ENCODE measurements at places on chromosomes 1 and 21.

- no peak for DNase-seq
These were observed 9.3 kb downstream of the CHI3L2 start for GRCh38 chr1:111236806-111237205.

DNA sequence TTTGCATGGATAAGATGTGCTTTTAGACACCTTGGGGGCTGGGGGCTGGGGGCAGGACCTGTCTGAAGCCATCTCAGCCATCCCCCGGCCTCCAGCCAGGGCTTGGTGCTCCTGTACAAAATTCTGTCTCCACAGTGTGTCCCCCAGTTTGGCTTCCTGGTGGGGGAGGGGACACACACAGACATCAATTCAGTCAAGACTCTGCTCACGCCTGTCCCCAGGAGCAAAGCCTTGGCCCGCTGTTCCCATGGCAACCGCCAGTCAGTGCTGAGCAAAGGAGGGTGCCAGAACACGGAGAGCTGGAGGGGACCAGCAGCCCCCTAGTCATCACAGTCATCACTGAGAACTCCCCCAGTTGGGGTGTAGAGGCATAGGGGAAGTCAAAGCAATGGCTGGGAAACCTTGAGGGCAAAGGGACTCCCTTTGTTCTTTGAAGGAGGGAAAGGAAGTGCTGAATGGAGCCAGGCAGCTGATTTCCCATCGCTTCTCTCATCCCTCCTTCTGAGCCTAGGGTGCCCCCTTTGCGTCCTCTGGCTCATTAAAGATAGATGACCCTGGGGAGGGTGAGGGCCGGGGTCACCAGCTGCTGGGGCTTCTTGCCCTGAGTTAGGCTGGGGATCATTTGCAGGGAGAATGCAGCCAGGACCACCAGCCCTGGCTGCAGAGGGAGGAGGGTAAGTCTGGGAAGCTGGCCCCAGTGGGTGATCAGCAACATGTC lies 134.9 kb upstream of the IPO9 start:
- DNase-seq: no peak

GRCh38 chr1:233613252-233614172 lies at the start of gene KCNK1:
Gene KCNK1 (plus strand): TSS chr1:233614106. CDS start chr1:233614172, 66 bp downstream.
- no peak for DNase-seq

DNA sequence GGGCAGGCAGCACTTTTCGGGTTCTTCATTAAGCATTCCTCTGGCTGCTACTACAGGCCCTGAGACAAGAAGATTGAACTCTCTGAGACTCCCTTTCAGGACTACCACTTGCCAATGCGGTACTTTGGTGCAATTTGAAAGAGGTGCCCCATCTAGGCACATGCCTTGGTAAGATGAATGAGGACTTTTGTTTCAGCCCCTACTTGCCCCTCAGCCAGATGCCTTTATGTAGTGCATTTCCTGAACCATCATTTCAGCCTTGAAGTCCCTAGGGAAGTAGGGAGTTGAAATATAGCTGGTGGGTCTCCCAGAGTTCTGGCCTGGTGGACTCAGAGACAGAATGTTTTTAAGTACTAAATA lies 123.8 kb downstream of the PLXNA2 start:
- no peak for DNase-seq

GRCh38 chr1:2567083-2567679 lies 11.0 kb downstream of the TNFRSF14 start:
- no peak for DNase-seq

DNA sequence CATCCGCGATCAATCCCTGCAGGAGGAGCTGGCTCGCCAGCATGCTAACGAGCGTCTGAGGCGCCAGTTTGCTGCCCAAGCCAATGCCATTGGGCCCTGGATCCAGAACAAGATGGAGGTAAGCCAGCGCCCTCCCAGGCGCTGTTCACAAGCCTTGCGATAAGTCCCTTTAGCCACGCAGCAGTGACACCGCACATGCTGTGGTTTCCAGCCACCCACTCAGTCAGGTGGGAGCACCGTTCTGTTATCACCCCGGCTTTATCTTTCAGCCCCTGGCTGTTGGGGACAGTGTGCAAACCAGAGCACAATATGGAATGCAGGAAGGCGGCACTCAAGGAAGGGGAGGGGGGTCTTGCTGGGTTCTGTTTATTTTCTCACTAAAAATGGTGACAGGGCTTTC lies 41.1 kb upstream of the MTR start:
- no peak for DNase-seq

DNA sequence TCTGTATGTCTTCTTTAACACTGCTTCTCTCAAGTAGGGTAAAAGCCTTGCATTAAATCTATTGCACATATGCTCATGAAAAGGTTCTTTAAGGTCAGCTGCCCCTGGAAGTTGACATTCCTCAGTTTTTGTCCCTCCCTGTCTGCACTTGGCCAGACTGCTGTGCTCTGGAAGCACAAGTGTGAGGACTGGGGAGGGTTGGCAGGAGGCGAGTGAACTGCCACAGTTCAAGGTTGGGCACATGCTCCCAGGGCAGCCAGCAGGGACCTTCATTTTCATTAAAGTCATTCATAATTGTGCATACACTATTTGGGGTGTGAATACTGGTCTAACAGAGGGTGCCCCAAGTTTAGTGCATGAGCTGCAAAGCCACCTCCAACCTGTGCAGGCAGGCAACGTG lies 10.9 kb upstream of the THEM5 start:
- DNase-seq: no peak

DNA sequence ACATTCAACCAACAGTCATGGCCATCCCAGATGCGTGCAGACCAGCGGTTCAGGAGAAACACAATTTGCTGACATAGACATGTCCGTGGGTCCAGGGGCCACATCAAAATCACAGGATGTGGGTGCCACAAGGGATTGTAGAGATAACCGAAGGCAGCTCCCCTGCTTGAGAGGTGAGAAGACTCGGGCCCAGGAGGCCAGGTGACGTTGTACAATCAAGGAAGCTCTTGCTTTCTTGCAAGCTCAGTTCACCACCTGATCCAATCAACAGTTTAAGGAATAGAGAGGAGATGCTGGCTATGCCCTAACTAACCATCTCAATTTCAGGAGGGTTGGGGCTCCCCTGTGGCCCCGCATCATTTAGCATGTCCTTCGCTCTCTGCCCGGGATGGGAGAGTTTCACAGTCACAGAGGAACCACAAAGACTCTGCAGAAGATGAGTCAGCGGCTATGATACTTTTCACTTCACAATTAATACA lies 19.5 kb downstream of the UBASH3A start:
- DNase-seq: peak; percentile 74

- no peak for DNase-seq
These were observed 5.1 kb downstream of the PRRX1 start for GRCh38 chr1:170669107-170669445.

- no peak for DNase-seq
These were observed 2.6 kb upstream of the RORC start for GRCh38 chr1:151834239-151834638.

DNA sequence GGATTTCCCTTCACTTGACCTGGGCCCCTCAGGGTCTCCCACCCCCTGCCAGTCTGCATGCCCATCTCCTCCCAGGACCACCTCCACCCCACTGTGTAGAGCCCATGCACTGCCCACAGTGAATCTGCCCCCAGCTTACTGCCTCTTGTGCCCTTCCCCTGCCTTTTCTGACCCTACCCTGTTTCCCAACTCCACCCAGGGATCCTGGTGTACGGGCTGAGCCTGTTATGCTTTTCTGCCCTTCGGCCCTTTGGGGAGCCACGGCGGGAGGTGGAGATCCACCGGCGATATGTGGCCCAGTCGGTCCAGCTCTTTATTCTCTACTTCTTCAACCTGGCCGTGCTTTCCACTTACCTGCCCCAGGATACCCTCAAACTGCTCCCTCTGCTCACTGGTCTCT lies 1.9 kb downstream of the TMEM79 start:
- DNase-seq: no peak

GRCh38 chr1:108848806-108849205 lies 8.1 kb downstream of the AKNAD1 start:
- no peak for DNase-seq

DNA sequence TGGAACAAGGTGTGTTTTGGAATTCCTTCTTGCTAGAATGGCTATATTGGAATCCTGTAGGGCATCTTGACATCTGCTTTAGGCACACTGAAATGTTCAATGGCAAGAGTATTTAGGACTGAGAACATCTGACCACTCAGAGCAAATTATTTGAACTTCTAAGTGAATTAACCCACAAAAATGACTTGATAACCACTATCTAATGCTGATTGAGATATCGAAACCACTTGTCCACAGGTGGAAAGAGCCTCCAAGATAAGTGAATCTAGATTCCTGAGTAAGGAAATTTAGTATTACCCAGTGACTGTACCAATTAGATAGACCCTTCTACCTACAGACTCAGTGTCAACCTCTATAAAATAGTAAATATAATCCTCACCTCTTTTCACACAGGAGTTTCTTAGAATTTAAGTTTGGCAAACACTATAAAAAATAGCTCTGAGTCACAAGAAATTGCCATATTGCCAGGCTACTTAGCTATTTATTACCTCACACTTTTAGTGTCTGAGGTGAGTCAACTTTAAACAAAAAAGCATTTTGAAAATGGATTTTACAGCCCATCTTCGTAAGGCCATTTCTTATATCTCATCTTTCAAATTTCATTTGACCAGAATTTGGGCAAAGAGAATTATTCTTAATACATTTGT lies 421.8 kb downstream of the PTBP2 start:
- no peak for DNase-seq

- no peak for DNase-seq
These were observed 92.0 kb upstream of the RALGPS2 start for GRCh38 chr1:178633056-178633455.

DNA sequence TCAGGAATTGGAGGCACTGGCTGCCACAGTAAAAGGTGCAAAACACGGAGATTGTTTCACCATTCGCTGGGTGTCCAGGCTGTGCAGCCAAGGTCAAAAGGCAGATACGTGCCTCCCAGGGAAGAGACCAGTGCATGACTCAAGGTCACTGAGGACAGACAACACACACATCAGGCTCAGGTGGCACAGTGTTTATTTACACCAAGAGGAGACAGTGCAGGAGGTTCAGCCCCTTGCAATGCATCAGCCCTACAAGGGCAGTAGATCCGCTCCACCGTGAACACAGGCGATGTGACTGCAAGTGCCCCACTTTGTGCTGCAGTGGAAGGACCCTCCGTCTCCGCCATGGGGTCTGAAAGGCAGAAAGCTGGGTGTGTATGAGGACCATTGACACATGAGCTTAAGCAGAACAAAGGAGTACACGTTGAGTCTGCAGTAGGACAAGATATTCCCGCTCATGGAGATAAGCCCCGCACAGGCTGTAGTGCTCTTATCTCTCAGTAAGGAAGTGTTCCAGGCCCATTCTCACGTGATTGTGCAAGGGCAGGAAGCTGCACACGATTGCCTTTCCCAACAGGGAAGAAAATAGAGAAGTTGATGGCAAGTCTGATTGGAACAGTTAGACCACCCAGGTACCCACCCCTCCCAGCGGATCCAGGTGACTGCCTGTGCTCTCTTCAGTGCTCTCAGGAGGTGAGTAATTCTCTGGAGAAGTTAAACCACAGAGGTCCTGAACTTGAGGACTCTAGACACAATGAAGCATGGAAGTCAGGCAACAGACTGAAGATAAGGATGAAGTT lies 37.5 kb upstream of the QSOX1 start:
- no peak for DNase-seq

- DNase-seq: no peak
These were observed 3.8 kb upstream of the FAM20B start for GRCh38 chr1:179021873-179022272.
